CD8-positive, alpha-beta memory T cell (primary cell): ENCODE measurements at places on chromosomes 6 and 20.
A peak's percentile ranks its signal among the peaks of the same experiment; 100 is the strongest.

DNA sequence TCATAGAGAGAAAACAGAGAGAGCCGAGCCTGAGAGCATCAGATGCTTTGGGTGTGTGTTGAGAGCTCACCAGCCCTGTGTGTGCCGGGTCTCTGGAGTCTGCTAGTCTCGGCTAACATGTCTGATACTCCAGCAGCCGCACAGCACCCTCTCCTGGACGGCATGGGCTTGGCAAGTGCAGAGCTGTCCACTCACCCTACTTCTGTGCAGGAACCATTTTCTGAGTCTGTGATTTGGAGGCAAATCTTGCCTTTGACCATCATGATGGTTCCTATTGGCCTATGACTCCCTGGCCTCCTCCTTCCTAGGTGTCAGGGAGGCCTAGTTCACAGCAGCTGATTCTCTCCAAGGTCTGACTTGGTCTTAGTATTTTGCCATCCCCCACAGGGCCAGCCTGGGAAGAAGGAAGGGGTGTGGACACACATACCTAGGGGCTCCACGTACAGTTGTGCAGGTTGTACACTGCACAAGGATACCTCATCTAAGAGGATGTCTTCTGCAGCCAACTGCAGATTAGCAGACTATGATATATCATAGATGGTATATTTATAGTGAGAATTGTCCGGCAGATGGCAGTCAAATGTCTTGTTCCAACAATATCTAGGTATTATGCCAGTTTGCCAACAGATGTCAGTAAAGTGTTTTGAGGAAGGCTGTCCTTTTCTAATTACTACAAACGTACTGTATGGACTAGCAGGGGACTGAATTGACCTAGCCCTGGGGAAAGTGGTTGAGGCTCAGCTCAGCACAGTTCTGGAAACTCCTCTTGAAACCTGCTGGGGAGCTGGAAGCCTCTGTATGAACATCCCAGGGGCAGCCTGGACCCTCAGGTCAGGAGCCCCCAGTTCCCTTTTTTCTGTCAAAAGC lies 13.0 kb downstream of the FGD2 start:
- DNase-seq = peak; percentile 78

GRCh38 chr6:119132261-119132981 lies 54.0 kb upstream of the FAM184A start:
- no peak for DNase-seq

- no peak for DNase-seq
Observed at GRCh38 chr20:17663486-17663885, 18.6 kb downstream of the RRBP1 start.

DNA sequence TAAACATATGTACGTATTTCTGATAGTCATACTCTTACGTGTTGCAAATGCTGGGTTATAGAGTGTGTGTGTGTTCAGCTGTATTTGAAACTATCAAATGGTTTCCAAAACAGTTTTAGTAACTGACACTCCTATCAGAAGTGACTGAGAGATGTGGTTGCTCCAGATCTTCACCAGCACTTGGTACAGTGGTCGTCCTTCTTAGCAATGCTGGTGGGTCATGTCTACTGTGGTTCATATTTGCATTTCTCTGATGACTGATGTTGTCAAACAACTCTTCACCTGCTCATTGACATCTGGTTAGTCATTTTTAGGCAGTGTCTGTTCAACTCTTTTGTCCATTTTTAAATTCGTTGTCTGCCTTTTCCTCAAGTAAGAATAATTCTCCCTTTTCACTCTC lies 259.3 kb downstream of the KIF16B start:
- no peak for DNase-seq

GRCh38 chr6:119720160-119720559 lies 370.6 kb upstream of the MAN1A1 start:
- DNase-seq = no peak

GRCh38 chr6:5394280-5394679 lies 133.0 kb downstream of the FARS2 start:
- DNase-seq = no peak

DNA sequence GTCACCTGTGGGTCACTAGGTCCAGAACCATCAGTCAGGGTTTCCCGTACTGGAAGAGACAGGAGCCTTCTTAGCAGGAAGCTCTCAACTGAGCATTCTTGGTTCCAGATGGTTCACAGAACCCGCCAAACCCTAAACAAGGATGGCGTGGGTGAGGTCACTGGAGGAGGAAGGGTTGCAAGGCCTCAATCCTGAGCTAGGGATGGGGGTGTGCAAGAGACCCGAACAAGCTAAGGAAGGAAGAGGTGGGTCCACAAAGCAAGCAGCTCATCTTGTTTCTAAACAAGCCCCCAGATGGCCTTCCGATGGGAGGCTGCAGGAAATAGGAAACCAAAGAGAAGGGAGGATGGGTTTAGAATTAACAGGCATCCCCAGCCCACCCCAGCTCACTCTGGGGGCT lies 92.7 kb downstream of the PREX1 start:
- no peak for DNase-seq

DNA sequence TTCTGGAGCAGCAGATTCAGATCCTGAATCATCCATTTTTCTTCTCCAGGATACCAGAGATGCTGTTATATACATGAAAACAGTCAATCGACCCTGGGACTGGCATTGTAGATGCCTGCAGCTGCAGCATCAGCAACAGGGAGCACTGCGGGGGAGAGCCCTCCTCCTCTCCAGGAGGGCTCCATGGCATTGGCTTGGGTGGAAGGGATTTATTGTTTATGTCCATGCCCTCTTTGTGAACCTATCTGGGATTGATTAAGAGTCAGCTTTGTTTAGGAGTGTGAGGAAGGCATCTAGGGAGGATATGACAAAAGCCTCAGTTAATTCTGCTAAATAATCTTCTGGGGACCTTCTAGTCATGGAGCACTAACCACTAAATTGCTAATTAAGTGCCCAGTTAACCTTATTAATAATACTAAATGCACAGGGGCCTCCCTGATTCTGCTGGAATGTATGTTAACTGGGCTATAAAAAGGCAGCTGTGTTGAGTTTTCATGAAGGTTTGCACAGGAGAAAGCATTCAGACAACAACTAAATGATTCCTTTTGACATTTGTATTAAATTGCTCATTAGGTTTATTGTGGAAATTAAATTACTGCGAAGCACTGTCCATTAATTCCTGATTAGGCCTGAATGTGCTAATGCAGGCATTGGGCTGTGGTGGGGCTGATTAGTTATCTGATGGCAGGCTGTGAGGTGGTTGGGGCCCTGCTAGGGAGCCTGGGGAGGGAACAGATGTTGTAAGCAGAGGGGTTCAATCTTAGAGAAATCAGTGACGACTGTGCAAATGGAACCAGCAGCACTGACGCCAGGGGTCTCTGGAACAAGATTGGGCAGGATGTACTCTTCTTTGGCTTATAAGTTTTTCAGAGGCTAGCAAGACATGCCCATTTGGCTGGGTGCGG lies 57.6 kb downstream of the IMPG1 start:
- DNase-seq = no peak

DNA sequence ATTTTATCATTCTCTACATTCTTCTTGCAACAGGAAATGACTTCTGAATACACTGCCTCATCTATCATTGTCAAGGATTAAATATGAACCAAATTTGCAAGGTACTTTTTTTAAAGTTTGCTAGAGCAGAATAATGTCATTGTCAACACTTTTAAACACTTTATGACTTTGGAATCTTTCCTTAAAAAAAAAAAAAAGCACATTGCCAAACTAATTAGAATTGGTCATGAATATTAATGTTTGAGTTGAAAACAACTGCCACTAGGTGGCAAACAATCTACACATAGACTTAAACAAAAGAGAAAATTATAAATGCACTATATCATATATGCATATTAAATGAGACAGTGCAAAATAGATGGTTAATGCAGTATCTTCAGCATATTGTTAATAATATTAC lies 32.5 kb upstream of the TMEM244 start:
- DNase-seq = no peak

DNA sequence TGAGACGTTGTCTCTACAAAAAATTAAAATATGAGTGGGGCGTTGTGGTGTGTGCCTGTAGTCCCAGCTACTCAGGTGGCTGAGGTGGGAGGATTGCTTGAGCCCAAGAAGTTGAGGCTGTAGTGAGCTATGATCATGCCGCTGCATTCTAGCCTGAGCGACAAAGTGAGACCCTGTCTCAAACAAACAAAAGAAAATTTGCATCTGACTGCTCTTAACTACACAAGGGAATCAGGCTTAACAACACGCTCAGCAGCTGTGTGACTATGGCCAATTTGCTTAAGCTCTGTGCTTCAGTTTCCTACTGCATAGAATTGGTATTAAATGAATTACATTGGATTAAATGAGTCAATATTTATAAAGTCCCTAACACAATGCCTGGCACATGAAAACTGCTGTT lies 24.3 kb upstream of the MRPS10 start:
- no peak for DNase-seq

GRCh38 chr6:143642403-143642802 lies 35.4 kb upstream of the PHACTR2 start:
- DNase-seq = no peak

DNA sequence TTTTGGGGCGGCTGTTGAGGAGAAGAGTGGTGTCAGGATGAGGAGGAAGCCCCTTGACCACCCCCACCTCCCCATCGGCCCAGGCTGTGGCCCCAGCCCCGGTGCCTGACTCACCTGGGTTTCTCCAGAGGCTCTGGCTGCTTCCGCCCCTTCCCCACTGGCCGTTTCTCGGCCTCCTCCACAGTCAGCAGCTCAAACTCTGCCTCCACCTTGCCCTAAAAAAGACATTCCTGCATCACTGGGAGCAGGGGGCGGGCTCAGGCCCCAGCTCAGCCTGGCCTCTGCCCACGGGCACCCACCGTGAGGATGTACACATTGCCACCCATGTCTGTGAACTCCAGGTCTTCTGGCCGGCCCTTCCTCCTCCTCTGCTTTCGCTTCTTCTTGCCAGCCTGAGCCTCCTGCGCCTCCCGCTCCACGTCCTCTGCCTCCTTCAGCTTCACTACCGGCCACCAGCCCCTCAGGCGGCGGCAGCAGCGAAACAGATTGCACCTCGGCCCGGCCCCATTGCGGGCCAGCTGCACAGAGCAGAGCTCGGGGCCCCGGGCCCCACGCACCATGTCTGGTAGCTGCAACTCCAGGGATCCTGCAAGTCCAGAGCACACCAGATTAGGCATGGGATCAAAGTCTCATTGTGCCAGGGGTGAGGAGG lies 17.3 kb downstream of the ERGIC3 start:
- DNase-seq = no peak

- DNase-seq = peak; percentile 78
Observed at GRCh38 chr6:2245103-2245876, at the start of gene GMDS. TSS of gene GMDS (minus strand) at chr6:2245605.

- DNase-seq = no peak
Observed at GRCh38 chr20:59123678-59124255, 39.9 kb upstream of the ZNF831 start.

DNA sequence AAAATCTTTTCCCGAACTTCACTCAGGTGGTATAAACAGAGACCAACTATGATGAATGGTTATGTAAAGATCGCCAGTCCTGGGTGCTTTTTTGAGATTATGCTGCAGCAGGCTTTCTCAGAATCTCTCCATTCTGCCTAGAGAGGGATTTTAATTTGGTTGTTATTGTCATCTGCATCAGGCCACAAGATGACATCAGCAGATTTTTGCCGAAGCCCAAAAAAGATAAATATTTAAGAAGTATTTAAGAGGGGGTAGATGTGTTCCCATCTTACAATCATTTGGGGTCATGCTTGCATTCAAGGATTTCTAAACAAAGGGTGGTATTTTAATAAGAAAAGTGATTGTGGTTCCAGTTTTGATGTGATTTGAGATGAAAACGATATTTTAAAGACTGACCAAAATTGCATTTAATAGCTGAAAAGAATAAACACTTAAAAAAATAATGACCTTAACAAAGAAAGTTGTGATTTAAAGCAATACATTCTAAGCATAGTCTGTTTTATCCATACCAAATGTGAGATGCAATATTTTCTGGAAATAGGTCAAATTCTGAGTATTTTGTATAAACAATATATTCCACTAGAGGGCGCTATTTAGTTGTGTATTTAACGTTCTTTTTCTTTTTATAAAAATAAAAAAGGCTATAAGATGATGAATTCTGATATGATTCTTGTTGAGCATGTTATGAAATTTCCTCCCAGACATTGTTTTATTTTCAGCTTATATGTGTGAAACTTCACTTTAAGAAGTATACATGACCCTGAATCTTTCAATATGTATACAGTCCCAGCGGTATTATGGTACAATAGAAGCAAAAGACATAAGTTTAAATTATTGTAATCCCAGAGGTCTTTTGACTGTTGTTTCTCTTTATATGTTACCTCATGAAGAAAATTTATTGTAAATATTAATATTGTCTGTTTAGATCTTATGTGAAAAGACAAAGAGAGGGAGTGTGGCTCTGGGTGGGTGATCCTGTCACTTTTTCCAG lies 51.0 kb upstream of the ZFP64 start:
- no peak for DNase-seq

DNA sequence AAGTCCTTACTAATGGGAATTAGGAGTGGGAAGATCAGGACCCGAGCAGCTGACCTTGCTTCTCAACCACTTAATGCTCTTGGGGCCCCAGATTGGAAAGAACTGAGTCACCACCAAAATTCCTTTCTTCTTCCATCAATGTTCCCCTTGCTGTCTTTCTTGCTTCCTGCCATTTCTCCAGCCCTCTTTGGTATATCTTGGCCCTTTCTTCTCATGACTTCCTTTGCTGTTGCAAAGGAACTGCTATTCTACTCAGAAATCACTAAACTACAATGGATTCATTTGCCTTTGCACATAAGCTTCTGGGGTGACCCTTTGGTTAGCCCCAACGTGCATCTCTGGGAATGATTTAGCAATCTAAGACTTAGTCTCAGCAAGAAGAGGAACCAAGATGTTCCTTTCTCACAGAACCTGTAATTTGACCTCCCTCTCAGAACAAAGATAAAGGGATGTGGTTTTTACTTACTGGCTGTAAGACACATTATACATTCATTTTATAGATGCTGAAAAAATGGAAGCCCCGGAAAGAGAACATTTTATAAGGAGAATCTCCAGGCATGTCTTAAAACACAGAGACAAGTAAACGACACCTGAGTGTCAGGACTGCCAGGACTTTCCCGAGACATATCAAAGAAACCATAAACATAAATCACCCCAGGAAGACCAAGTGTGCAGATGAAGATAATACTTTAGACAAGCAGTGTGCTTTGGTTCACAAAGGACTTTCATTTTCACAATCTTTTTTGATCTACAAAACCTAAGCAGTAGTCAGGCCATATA lies 99.0 kb upstream of the TNFAIP3 start:
- DNase-seq = peak; percentile 33
